ENCODE measurements at places on chromosomes 6 and 20.

DNA sequence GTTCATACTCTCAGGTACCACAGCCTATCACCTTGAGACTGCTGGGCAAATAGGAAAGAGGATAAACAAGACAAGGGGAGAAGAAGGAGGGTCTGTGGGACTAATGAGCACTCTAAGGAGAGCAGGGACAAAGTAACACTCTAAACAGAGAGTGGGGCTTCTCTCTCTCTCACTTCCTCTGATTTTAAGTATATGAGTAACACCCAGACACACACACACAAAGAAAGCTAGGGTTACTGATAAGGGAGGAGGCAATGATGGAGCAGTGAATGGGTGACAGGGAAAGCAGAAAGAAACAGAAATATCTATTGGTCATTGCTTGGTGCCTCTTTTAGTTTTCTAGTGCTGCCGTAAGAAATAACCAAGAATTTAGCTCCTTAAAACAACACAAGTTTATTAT, 96.2 kb upstream of the RNF217 start:
- DNase-seq = no peak

- DNase-seq = no peak
Observed at GRCh38 chr20:46144432-46145025, 26.4 kb downstream of the CD40 start.

- no peak for DNase-seq
Observed at GRCh38 chr6:3231247-3232016, 4.0 kb upstream of the TUBB2B start.

DNA sequence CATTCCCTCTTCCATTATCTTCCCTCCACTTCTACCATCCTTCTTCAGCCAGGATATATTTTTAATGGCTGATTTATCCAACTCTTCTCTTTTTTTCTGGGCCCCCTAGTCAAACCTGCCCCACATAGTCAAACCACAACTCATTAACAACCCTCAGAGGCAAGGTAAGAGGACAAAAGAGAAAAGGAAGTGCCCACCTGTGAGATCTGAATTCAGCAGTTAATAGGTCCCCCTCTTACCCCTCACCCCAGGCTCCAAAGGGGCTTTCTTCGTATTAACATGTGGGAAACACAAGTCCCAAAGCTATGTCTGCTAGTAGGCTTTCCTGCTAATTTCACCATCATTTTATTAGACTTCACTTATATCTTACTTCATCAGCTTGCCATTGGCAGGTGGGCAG, 44.1 kb upstream of the TSPYL1 start:
- no peak for DNase-seq

- DNase-seq = no peak
Observed at GRCh38 chr6:10627800-10628199, 66.6 kb downstream of the C6orf52 start.

GRCh38 chr6:9522101-9522500, 892.8 kb downstream of the TFAP2A start:
- DNase-seq = no peak

DNA sequence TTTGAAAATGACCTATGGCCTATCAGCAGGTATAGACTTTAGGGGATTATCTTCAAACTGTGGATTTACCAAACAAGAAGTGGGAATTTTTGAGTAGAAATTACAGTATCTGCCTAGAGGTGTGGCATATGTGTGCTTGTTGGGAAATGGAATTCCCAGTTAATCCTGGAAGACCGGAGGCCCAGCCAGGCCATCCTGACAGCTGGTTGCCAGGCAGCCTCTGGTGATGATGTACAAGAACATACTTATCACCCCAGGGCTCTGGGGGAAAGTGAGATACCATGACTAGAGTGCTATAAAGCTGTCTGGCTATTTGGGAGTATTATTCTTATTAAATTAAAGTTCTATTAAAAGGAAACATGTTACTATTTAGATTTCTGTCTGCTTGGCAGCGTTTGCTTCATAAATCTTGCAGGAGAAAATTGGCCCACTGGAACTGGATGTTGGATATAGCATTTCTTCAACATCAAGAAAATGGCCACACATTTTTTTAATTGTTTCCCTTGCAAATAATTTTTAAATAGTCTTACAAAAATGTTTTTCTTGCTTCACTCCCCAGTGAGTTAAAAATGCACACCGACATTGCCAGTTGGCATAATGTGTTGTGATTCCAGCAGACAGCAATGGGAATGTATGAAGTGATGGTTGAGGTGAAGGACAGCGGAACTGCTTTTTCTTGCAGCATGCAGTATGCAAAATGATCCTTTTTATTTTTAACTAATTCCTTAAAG, 187.8 kb downstream of the MYLK4 start:
- DNase-seq = no peak

- DNase-seq = no peak
Observed at GRCh38 chr20:63627751-63628245, 897 bp upstream of the GMEB2 start.

- no peak for DNase-seq
Observed at GRCh38 chr6:66429210-66429609, 722.2 kb upstream of the EYS start.

DNA sequence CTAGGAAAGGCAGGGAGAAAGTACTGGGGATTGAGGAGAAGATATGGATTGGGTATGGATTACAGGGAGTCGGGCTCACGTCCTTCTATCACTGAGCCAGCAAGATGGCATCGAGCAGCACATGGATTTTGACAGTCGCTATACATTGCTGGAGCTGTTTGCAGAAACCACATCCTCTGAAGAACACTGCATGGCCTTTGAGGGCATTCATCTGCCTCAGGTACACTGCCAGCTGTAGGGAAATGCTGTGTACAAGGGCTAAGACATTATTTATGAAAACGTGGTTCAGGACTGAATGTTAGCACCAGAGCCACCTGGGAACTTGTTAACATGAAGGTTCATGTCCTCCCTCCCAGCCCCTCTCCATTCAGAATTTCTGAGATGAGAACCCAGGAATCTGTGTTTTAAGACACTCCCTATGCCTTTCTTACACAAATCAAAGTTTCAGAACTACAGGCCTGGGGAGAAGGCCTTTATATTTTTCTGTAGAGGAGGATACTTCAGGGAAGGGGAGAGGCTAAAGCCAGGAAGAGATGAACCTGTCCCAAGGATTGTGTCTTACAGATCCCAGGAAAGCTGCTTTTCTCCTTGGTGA, 3.5 kb downstream of the CUL9 start:
- DNase-seq = no peak

DNA sequence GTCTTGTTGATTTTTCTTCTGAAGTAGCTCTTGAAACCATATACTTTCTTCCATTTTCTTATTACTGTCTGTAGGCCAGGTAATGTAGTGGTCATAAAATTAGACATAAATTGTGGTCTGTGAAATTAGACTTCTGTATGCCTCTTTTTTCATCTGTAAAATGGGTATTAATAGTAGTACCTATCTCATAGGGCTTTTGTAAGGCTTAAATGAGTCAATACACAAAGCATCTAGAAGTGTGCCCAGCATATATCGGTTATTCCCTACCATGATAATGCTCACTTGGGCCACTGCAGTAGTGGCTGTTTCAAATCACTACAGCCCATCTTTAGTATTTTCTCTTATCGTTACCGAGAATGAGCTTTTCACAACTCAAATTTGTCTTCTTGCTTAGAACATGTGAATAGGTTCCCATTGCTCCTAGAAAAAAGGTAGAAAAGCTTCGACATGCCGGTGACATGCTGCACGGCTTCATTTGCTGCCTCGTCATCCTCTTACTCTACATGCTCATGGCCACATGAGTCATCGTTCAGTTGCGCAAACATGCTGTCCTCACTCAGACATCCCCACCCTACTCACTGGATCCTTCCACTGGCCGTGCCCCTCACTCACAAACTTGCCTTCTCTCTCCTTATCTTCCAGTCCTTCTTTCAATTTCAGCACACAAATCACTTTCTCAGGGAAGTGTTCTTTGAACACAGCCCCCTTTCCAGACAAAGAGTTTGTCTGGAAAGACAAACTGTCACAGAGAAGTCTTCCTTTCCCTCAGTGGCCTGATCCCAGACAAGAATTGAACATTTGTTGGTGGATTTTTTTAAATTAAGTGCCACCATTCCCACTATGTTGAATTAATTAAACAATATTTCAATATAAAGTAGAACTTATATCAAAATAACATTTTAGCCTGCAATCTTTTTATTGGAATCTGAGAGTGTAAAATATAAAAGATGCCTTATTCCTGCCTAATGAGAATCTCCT, 32.2 kb upstream of the ERVFRD-1 start:
- DNase-seq = no peak

GRCh38 chr20:61596687-61597330, 344.7 kb downstream of the CDH4 start:
- DNase-seq = no peak

DNA sequence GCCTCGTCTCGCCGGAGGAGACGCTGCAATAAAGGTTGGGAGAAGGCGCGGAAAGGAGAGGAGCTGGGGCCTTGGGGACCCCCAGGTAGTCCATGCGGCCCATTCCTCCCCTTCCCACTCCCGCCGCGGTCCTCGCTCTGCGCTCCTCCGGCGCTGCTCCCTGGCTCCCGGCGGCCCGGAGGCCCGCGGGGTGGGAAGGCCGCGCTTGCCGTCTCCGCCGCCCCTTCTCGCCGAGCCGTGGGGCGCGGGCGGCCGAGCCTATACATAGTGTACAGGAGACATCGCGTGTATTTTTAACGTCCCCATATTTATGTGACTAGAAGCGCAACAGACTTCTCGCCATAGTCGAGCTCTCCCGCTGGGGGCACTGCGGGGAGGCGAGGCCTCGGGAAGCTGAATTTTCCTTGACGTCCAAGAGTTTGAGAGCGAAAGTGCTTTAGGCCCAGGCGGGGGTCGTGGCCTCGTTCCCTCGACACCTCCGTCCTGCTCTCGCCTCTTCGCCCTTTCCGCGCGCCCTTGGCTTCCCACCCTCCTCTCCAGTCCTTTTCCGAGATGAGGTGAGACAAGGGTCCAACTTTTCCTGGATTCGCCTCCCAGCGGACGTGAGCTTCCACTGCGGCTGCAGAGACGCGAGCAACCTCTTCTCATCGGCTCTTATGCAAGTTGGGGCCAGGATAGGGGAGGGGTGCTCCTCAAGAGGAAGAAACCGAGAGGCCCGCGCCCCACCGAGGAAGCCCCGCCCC, 29.0 kb downstream of the SLC12A5 start:
- DNase-seq = no peak

GRCh38 chr20:15546525-15547023, 1026.7 kb downstream of the KIF16B start:
- no peak for DNase-seq
